Tibial nerve (tissue), 4 donors: ENCODE measurements at places on chromosomes 11 and 22. TPM values are rescaled to one million over a fixed set of nuclear protein-coding genes. Genes with fewer than 3 reads are reported as not detected.

DNA sequence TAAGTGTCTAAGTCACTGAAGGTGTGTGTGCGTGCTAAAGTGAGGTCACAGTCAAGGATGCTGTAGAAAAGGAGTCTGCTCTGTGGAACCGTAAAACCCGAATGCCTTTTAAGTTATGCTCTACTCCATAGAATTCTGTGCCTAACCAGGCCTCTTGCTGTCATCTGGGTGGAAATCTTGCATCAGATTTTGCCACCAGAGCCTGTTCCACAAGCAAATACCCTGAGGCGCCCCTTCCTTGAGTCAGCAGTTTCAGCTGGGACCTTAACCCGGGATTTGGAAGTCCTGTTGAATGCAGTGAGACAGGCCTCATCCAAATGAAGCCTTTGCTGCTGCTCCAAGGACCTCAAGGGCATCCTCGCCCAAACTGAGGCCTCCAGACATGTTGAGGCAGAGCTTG is 109.8 kb downstream of the WNT11 start:
- DNase-seq, result no peak

BATF2 gene
- 9.6 TPM for total RNA-seq

DNA sequence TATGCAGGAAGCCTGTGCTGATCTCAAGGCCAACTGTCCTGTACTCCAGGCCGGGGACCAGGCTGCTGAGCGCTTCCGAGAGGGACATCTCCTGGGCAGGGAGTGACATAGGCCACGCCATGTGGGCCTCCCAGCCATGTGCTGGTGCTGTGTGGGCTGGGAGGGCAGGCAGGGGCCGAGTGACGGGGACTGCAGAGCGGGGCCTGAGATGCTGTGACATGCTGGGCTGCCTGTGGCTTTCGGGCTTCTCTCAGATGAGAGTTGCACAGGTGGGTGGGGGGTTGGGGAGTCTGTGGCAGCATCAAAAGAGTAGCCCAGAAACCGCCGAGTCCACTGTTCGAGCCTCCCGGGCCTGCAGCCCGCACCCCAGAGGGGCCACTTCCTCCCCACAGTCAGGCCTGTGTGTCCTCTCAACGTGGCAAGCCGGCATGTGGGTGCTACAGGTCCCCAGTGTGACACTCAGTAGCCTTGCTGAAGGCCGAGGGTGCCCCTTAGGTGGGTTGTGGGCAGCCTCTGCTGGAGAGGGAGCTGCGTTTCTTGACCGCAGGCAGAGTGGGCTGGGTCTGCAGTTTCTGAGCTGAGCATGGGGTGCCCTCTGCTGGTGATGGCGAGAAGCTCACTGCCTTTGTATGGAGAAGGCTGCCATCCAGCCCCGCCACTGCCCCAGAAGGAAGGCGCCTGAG is 101.2 kb downstream of the BCR start:
- DNase-seq, result peak; percentile 91

- no peak for DNase-seq
Measured at GRCh38 chr22:47307326-47307725, 544.9 kb downstream of the TBC1D22A start.

GRCh38 chr11:41872426-41872825 is 413.0 kb upstream of the LRRC4C start:
- DNase-seq, result no peak
